NCI-H187 (cell line): ENCODE measurements at places on chromosomes 3 and 15.

GRCh38 chr3:128579927-128580326, 70.7 kb downstream of the RPN1 start:
- no peak for DNase-seq

DNA sequence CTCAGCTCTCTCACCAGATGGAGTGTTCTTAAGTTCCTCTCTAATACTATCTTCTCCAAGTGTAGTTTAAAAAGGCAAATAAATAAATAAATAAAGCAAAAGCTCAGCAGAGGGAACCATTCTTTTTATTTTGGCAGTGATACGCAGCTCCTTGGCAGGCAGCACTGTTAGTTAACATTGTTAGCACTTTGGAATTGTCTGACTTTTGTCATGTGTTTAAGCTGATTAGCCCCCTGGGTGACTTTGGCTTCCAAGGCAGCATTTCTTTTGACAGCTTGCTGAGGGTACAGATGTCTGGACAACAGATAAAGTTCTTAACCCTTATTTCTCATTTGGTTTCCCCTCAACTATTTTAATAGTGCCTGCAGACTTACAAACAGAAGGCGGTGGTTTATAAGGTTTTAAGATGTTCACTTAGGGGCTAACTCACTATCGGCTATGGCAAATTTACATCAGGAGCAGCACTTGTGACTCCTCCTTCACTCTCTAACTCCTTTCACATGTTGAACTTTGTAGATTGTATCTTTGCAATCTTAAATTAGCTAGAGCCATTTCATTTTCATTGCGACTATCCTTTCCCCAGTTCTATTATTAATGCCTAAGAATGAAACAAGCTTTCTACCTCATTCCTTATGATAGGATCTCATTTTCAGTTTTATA, 213.4 kb downstream of the ZBBX start:
- DNase-seq: no peak

GRCh38 chr3:100257586-100257985, 3.2 kb upstream of the TBC1D23 start:
- no peak for DNase-seq

GRCh38 chr3:196150481-196150880, 60.7 kb downstream of the ZDHHC19 start:
- no peak for DNase-seq

DNA sequence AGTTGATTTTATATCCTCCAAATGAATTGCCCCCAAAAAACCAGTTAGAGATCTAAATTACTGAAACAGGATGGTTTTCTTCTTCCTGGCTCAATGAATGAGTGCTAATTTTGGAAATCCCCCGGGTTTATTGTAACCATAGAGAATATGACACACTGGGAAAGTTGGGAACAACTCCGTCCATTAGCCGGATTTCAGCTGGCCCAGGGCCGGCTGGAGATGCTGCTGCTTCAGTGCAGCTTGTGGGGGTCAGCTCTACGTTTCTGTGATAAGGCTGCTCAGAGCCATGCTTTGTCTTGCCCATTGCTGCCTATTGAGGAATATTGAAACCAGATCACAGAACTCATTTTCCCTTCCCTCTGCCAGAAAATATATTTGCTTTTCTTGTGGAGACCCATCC, 20.3 kb downstream of the GYG1 start:
- no peak for DNase-seq

GRCh38 chr15:31309893-31310606, 16.6 kb upstream of the KLF13 start:
- DNase-seq: no peak
